ENCODE measurements at places on chromosomes 2 and 18. TPM values are rescaled to one million over a fixed set of nuclear protein-coding genes. Genes with fewer than 3 reads are reported as not detected.

STON1 gene
- total RNA-seq = 8.2 TPM

TCF4 gene
- 68.4 TPM for total RNA-seq

MROH2A gene
- not detected for total RNA-seq

TNFRSF11A gene
- total RNA-seq = 0.25 TPM

EPHA4 gene
- total RNA-seq = 33.2 TPM

CAPG gene
- total RNA-seq = 193 TPM

MARCO gene
- not detected for total RNA-seq

MOCOS gene
- 2.2 TPM for total RNA-seq

LRP1B gene
- 0.50 TPM for total RNA-seq

INHBB gene
- total RNA-seq = not detected

POTEE gene
- total RNA-seq = 0.11 TPM

CTDP1 gene
- 27.4 TPM for total RNA-seq

Data from uterine smooth muscle cell (primary cell).